ENCODE measurements at places on chromosomes 3 and 15.
A peak's percentile ranks its signal among the peaks of the same experiment; 100 is the strongest.

- DNase-seq = no peak
Measured at GRCh38 chr3:170560717-170561382, 25.0 kb downstream of the SLC7A14 start.

GRCh38 chr15:63605816-63606215, 8.6 kb downstream of the FBXL22 start:
- no peak for DNase-seq

GRCh38 chr3:192608726-192609600, 118.4 kb downstream of the FGF12 start:
- no peak for DNase-seq

GRCh38 chr3:193971261-193971751, 164.6 kb upstream of the HES1 start:
- DNase-seq = no peak

- DNase-seq = no peak
Measured at GRCh38 chr15:33083232-33084081, 111.1 kb downstream of the FMN1 start.

GRCh38 chr3:135329479-135329878, 534.4 kb downstream of the EPHB1 start:
- no peak for DNase-seq

DNA sequence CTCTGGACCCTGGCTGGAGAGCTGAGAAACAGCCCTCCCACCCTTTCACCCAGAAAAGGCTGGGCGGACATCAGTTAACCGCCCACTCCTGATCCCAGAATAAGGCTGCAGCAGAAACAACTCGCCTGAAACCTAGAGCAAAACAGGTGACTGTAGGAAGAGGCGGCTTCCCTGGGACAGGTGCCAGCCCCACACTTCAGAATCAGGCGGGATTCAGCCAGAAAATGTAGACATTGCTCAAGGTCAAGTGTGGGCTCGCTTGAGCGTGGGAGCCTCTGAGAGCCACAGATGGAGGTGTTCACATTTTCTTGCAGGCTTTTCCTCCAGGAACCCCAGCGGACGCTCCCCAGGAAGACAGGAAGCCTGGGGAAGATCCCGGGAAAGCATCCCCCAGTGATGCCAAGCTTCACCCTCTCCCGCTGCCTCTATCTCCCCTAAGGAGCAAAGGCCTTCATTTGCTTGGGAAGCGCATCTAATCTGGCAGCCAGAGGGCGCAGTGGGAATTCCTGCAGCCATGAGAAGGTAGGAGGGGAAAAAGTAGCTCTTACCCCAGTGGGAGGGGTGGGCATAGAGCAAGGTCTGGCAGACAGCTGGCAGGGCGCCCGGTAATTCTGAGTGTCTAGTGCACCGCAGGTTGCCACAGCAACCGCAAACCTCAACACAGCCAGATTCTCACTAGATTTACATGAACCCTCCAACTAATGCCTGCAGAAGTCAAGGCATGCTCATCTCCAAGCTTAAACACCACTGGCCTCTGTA, 77.7 kb downstream of the OCA2 start:
- DNase-seq = peak; percentile 64

GRCh38 chr3:10869460-10869859, 53.4 kb downstream of the SLC6A11 start:
- DNase-seq = no peak

GRCh38 chr3:5729852-5730251, 542.3 kb downstream of the EDEM1 start:
- DNase-seq = no peak

GRCh38 chr3:193620650-193621049, 27.6 kb downstream of the OPA1 start:
- no peak for DNase-seq

DNA sequence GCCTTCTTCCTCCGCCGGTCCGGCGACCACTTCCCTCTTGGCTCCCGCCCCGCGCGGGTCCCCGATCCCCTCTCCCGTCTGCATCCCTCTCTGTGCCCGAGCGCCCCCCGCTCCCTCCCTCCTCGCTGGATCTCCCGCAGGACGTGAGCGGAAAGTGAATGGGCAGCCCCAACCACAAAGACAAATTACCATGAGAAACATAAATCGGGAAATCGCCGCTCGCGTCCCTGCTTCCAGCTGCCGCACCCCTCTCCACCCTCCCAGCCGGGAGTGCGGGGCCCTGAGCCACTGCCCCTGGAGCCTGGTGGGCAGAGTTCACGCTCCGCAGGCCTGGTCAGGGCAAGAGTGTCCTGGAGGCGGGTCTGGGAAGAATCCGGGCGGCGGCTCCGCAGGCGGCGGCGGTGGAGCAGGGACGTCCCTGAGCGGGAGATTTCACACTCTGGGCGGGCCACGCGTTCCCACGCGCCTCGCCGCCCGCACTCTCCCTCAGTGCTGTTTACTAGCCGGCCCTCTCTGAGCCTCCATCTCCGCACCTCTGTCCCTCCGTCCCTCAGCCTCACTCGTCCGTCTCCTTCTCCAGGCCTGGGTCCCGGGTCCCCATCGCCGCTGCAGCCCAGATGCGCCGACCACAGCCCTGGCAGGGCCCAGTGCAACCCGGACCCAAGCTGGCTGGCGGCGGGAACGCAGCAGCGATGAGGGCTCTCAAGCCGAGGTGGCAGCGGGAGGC, 835 bp downstream of the SEMA5B start:
- no peak for DNase-seq

- no peak for DNase-seq
Measured at GRCh38 chr3:128273109-128273840, 120.0 kb downstream of the EEFSEC start.

DNA sequence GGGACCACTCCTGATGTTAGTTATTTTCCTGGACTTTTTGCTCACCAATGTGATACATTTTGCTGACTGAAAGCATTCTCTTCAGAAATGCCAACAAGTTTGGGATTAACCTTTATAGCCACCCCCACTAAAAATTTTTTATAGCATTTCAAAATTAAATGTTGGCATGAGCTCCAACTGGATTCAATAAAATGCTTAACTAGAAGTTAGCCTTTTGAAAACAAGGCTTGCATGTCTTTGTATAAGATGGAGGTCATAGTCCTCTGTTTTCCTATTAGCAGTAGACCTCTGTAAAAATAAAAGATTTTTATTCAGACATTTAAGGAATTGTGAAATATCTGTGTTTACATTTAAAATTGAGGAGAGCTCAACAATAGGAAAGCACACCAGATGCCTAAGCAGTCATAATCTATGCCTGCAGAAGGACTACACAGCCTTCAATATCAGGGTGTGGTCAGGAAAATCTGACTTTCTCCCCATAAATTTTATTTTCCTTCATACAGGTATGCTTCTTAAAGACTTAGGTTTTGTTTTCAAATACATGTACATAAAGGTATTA, 87.2 kb downstream of the DNAJC13 start:
- no peak for DNase-seq

GRCh38 chr15:70289191-70289955, 191.7 kb upstream of the TLE3 start:
- DNase-seq = no peak

DNA sequence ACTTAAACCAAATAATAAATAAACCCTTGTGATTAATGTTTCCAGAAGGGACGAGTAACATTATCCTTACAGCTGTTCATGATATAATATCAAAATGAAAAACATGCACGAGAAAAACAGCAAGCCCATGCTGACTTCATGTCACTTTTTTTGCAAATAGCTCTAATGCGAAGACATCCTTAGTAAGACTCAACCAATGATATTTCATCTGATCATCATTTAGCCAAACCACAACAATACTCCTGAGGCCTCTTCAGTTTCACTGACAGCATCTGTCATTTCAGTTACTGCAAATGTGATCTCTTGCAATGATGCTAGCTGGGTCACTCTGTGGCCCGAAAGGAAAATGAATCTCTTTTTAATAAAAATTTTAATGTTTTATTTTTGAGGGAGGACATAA, 74.0 kb downstream of the POLR2M start:
- no peak for DNase-seq

DNA sequence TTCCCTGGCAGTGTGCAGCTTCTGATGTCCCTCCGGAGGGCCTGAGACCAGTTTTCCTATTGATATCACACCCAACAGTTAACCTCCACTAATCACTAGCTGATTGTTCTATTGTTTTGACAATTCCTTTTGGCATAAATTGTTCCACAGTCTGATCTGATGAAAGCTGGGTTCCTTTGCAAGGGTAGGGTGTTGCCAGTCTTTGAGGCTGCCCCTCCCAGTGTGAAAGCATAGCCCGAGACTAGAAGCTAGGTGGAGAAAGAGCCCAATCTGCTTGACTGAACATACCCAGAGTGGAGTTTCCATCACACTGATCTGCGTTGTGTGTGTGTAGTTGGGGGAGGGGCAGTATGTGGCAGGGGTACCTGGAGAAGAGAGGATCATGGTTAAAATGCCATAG, 10.3 kb upstream of the PRICKLE2 start:
- no peak for DNase-seq

- no peak for DNase-seq
Measured at GRCh38 chr3:195042743-195043606, 228.0 kb downstream of the XXYLT1 start.

GRCh38 chr3:47057212-47057671, 77.8 kb downstream of the NBEAL2 start:
- DNase-seq = no peak

- DNase-seq = no peak
Measured at GRCh38 chr15:84598250-84598649, 2.6 kb upstream of the ZSCAN2 start.

DNA sequence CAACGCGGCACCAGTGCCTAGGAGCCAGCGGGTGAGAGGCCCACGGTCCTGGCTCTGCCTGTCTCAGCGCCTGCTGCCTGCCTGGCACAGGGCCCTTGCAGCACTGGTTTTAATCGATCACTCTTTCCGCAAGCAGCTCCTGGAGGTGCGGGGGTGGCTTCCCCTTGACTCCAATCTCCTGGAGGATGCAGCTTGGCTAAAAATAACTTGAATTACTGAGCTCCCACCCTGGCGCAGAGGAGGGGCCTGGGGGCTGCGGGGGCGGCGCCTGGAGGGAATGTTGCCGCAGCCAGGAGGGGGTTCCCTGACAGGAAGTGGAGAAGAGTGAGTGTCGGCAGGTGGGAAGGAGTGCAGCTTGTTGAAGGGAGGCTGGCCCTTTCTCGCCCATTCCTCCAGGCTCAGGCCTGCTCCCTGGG, 9.9 kb upstream of the RPL29 start:
- no peak for DNase-seq

GRCh38 chr3:39112535-39112934, 5.1 kb downstream of the TTC21A start:
- no peak for DNase-seq

DNA sequence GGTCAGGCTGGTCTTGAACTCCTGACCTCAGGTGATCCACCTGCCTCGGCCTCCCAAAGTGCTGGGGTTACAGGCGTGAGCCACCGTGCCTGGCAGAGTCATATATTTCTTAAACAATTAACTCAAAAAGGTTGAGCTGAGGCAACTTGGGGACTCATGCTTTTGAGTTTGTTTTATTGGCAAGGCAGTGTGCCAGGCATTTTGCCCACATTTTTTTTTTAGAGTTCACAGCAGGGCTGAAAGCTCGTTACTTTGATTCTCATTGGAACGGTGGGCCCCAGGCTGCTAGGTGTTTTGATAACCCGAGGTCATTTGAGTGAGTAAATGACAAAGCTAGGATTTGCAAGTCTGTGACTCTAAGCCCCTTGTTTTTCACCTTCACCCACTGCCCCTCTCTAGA, 76.2 kb downstream of the CCK start:
- DNase-seq = no peak

- no peak for DNase-seq
Measured at GRCh38 chr15:31148297-31149087, 47.0 kb upstream of the TRPM1 start.

DNA sequence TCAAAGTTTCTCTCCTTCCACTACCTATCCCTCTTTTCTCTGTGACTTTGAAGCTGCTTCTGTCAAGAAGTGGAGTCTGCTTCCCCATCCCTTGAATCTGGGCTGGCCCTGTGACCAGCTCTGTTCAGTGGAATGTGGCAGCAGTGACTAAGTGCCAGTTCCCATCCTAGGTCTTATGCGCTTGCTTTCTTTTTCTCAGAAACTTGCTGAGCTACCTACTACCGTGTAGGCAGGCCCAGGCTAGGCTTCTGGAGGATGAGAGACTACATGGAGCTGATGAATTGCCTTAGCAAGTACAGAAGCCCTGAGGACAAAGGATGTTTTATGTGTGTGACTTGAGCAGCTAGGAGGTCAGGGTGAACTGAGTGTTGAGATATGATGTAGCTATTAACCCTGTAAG, 123.2 kb downstream of the PDCD6IP start:
- DNase-seq = no peak

DNA sequence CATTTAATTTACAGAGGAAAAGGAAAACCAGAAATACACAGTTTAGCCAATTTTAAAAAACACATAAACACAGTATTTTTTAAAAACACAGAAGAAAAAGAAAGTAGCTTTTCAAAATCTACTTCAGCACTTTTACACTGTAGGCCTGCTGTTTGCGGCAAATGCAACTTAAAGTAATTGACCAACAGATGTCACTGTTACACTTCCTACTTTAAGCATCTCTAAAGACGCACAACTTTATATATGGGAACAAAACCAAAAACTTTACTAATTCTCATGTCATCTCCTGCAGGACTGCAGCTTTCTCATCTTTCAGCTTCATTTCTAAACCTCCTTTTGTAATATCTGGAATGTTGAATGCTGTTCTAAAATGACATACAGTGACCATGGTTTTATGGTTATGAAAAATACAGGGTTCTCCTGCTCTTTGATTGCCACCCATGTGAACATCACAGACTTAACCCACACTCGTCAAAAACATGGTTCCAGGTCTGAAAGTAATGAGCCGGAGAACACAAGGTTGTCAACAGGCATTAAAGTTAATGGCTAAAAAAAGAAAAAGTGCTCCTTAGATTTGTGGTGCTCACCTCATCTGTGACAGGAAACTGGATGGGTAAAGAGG, 107.9 kb downstream of the FMN1 start:
- peak; percentile 41 for DNase-seq

DNA sequence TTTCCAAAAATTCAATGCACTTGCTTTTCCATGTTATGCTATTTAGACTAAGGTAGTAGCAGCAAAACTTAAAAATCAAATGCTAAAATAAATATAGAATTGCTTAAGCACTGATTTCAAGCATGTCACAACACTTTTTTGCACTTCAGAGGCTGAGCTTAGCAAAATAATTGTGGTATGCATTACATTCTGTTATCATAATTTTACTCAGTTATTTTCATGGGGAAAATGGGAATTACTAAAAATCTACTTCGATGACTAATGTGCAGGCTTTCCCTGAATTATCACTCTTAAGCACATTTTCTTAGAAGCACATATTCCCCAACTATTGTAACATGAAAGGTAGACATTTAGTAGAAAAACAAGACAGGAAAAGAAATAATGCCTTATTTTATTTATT, 322.4 kb upstream of the CBLB start:
- DNase-seq = no peak

DNA sequence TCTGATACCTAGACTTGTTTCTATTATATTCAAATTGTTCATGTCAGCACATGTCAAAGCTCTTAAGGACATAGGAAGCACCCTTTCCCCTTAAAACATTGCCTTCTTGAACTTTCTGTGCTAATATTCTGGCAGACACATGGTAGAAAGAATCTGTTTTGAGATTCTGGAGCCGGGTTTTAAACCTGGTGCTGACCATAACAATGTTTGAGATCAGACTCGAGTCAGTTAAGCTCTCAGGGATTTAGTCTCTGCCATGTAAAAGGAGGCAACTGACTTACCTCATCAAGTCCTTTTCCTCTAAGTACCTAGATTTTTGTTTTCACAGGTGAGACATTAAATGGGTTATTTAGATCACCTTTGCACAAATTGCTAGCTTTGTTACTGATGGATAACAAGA, 38.9 kb downstream of the RBMS3 start:
- no peak for DNase-seq

Data from non-pigmented ciliary epithelial cell (primary cell).